Lung (tissue), 17 donors: ENCODE measurements at places on chromosomes 5 and 9. TPM values are rescaled to one million over a fixed set of nuclear protein-coding genes. Genes with fewer than 3 reads are reported as not detected.

The PCDHGA7 gene
- 2.9 TPM for total RNA-seq

The ARID3C gene
- not detected for total RNA-seq

The FOXD4 gene
- 0.34 TPM for total RNA-seq

The IL3 gene
- total RNA-seq = not detected

The IFNA14 gene
- total RNA-seq = not detected

The FOXI1 gene
- total RNA-seq = not detected

DNA sequence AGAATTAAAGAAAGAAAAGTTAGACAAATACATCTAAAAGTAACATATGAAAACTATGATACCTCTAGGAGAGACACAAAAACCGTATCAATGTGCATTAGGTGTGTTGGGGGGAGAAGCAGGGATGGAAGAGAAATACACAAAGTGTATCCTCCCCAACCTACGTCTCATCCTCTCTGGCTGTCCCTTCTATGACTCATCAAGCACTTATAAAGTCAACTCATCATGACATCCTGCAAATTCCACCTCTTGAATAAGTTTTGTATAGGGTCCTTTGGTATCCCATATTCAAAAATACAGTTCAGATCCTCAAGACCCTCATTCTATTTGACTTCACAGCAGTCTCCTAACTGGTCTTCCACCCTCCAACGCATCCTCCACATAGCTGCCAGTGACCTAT lies 917.6 kb upstream of the DMAC1 start:
- no peak for DNase-seq
- no peaks in the 10 kb centered on the region for H3K4me1 ChIP-seq

DNA sequence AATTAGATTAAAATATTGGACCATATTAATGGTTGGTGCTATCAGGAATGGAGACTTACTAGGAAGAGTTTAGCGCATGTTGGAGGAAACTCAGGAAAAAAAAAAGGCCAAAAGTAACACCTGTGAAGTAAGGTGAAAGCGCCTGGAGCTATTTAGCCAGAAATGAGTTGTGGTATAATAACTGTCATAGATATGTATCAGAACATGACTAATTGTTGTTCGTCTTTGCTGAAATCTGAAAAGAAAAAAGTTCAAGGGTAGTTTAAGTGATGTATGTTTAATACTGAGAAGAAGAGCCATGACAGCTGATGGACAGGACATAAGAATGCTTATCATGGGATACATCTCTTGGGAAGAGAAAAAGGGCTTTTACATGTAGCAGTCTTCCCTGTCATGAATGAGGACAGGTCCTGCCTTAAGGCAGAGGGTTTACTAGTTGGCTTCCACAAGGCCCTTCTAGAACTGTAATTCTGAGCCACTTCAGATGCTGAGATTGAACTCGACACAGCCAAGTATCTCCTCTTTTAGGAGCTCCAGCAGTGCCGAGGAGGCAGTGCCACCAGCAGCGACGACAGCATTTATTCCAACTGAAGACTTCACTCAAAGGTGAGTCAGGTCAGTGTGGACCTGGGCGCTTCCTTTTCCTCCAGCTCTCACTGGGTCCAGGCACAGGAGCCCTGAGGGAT lies 940 bp upstream of the CAMK4 start:
- no peak overlapping the region for H3K4me3 ChIP-seq
- no peaks in the 10 kb centered on the region for H3K4me1 ChIP-seq
- H3K27me3 ChIP-seq = peaks cover 4% of the 10 kb centered on the region
- DNase-seq = peak; percentile 29

GRCh38 chr5:36239370-36240293 lies 2.1 kb downstream of the NADK2 start:
- no peaks in the 10 kb centered on the region for H3K36me3 ChIP-seq
- no peak overlapping the region for H3K27ac ChIP-seq
- H3K4me1 ChIP-seq = peaks cover 23% of the 10 kb centered on the region
- peak; percentile 9 for DNase-seq
- H3K27me3 ChIP-seq = no peaks in the 10 kb centered on the region

GRCh38 chr5:137901011-137901817 lies 12.0 kb downstream of the PKD2L2 start:
- no peaks in the 10 kb centered on the region for H3K4me1 ChIP-seq
- DNase-seq = no peak
- no peaks in the 10 kb centered on the region for H3K27me3 ChIP-seq
- no peak overlapping the region for H3K27ac ChIP-seq
- H3K36me3 ChIP-seq = no peaks in the 10 kb centered on the region
- H3K4me3 ChIP-seq = no peak overlapping the region

DNA sequence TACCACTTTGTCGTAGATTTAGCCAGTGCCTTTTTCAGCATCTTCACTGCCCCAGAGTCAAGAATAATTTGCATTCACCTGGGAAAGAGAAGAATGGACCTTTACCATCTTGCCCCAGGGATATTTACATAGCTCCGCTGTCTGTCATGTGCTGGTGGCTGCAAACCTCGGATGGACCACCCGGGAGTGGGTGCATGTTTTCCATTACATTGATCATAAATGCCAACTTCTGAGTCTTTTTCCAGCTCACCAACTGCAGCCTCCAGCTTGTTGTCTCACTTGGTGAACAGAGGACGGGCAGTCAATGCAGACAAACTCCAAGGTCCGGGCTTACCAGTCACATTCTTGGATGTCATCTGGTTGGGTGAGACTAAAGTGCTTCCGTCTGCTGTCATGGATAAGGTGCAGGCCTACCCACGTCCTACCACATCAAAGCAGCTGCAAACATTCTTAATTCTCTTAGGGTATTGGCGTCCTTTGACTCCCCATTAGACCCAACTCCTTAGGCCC lies 155.8 kb upstream of the APC start:
- H3K4me1 ChIP-seq = no peaks in the 10 kb centered on the region
- H3K27me3 ChIP-seq = no peaks in the 10 kb centered on the region
- no peaks in the 10 kb centered on the region for H3K36me3 ChIP-seq
- no peak for DNase-seq
- H3K4me3 ChIP-seq = no peak overlapping the region

DNA sequence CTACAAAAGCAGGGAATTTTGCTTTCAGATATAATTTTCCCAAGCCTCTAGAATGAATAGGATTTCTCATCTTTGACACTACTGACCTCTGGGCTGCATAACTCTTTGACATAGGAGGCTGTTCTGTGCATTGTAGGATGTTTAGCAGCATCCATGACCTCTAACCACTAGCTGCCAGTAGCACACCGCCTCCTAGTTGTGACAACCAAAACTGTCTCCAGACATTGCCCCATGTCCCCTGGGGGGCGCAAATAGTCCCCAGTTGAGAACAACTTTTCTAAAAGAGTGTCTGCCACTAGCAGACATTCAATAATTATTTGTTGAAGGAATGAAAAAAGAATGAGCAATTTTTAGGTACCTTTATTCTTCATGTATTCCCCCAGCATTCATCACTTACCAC lies 51.8 kb downstream of the POU4F3 start:
- H3K36me3 ChIP-seq = no peaks in the 10 kb centered on the region
- H3K27ac ChIP-seq = no peak overlapping the region
- DNase-seq = no peak
- H3K4me1 ChIP-seq = no peaks in the 10 kb centered on the region

The CDH18 gene
- total RNA-seq = not detected

- H3K4me3 ChIP-seq = no peak overlapping the region
- no peaks in the 10 kb centered on the region for H3K36me3 ChIP-seq
- H3K27ac ChIP-seq = no peak overlapping the region
- DNase-seq = no peak
- H3K4me1 ChIP-seq = no peaks in the 10 kb centered on the region
- no peaks in the 10 kb centered on the region for H3K27me3 ChIP-seq
Measured at GRCh38 chr5:153779836-153780235, 258.9 kb downstream of the FAM114A2 start.

- no peaks in the 10 kb centered on the region for H3K27me3 ChIP-seq
- H3K4me3 ChIP-seq = no peak overlapping the region
- H3K27ac ChIP-seq = no peak overlapping the region
- no peak for DNase-seq
Measured at GRCh38 chr5:180119903-180120236, 48.3 kb upstream of the RNF130 start.

The GABRA6 gene
- not detected for total RNA-seq

DNA sequence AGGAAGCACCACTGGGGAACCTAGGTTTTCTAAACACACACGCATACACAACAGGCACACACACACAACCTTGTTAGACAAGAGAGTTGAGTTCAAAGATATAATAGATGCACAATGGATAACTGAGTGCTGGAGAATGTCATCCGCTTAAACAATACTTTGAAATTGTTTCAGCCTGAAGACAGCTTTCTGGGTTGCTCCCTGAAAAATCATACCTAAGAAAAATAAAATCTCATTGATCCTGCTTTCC lies 126.1 kb downstream of the TMEM161B start:
- H3K36me3 ChIP-seq = no peaks in the 10 kb centered on the region
- peaks cover 52% of the 10 kb centered on the region for H3K27me3 ChIP-seq
- H3K4me1 ChIP-seq = peaks cover 13% of the 10 kb centered on the region
- H3K4me3 ChIP-seq = no peak overlapping the region
- H3K27ac ChIP-seq = peak overlapping the region; percentile 62

GRCh38 chr5:135246923-135247795 lies 151.9 kb downstream of the MACROH2A1 start:
- H3K27me3 ChIP-seq = peaks cover 25% of the 10 kb centered on the region
- no peak overlapping the region for H3K4me3 ChIP-seq
- peaks cover 45% of the 10 kb centered on the region for H3K4me1 ChIP-seq
- H3K27ac ChIP-seq = no peak overlapping the region

- H3K4me1 ChIP-seq = no peaks in the 10 kb centered on the region
- no peaks in the 10 kb centered on the region for H3K36me3 ChIP-seq
- no peak for DNase-seq
- H3K4me3 ChIP-seq = no peak overlapping the region
Measured at GRCh38 chr5:63794296-63794695, 167.9 kb downstream of the HTR1A start.

The G3BP1 gene
- 171 TPM for total RNA-seq

DNA sequence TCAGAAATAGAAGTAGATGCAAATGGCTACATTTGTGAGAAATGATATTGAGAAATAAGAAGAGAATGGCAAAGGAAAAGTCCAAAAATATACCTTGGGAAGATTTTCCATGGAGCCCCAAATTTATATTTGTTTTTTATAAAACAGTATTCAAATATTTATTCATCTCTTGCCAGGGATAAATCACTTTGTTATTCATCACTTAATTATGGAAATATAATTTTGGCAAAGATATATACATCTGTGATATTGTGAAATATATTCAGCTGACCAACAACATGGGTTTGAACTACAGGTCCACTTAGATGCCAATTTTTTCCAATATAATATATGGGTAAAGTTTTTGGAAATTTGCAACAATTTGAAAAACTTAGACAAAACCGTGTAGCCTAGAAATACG lies 19.7 kb upstream of the RAPGEF6 start:
- H3K4me3 ChIP-seq = no peak overlapping the region
- DNase-seq = no peak
- peaks cover 30% of the 10 kb centered on the region for H3K36me3 ChIP-seq
- peaks cover 16% of the 10 kb centered on the region for H3K4me1 ChIP-seq

GRCh38 chr5:146041180-146041789 lies 64.1 kb downstream of the PLAC8L1 start:
- H3K27ac ChIP-seq = no peak overlapping the region
- H3K4me3 ChIP-seq = no peak overlapping the region
- no peaks in the 10 kb centered on the region for H3K27me3 ChIP-seq
- H3K4me1 ChIP-seq = peaks cover 4% of the 10 kb centered on the region
- no peaks in the 10 kb centered on the region for H3K36me3 ChIP-seq
- no peak for DNase-seq

- DNase-seq = no peak
- no peaks in the 10 kb centered on the region for H3K27me3 ChIP-seq
- H3K4me1 ChIP-seq = no peaks in the 10 kb centered on the region
- H3K27ac ChIP-seq = no peak overlapping the region
- no peaks in the 10 kb centered on the region for H3K36me3 ChIP-seq
- no peak overlapping the region for H3K4me3 ChIP-seq
Measured at GRCh38 chr5:168244838-168245559, 46.4 kb upstream of the WWC1 start.

GRCh38 chr5:120769312-120769872 lies 305.3 kb downstream of the PRR16 start:
- H3K27ac ChIP-seq = no peak overlapping the region
- no peaks in the 10 kb centered on the region for H3K4me1 ChIP-seq
- no peak overlapping the region for H3K4me3 ChIP-seq
- H3K36me3 ChIP-seq = no peaks in the 10 kb centered on the region
